ENCODE measurements at places on chromosomes 1 and 21.
A peak's percentile ranks its signal among the peaks of the same experiment; 100 is the strongest.

DNA sequence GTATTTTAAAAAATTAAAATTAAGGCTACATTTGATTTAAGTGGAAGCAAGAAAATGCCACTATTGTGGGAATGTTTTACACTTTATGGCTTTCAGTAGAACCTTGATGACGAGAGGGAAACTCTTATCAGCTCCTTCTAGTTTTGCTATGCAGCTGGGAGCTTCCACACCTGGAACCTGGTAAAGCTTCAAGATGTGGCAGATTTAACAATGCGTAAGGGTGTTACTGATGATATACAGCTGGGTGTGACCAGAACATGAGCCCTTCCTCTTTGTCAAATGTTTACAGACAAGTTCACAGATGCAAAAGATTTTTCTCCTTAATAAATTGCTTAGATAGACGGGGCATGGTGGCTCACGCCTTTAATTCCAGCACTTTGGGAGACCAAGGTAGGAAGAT, 20.3 kb downstream of the TTC13 start:
- DNase-seq = no peak

- DNase-seq = no peak
These were observed 33.4 kb downstream of the CENPF start for GRCh38 chr1:214636436-214636835.

DNA sequence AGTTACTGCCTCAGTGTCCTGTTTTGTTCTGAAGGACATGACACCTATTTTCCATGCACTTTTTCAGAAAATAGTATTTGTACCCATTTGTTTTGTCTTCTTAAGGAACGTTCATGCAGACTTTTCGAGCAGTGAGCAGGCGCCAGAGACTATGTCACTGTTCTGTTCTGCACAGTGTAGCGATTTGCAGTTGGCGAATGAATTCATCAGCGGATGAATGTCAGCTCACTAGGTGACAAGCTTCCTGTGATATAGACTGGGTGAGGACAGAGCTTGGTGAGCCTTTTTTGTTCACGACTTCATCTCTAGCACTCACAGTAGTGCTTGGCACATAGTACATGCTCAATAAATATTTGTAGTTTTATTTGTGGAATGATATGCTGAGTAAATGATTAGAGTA, 177.8 kb downstream of the NFIA start:
- DNase-seq = no peak

DNA sequence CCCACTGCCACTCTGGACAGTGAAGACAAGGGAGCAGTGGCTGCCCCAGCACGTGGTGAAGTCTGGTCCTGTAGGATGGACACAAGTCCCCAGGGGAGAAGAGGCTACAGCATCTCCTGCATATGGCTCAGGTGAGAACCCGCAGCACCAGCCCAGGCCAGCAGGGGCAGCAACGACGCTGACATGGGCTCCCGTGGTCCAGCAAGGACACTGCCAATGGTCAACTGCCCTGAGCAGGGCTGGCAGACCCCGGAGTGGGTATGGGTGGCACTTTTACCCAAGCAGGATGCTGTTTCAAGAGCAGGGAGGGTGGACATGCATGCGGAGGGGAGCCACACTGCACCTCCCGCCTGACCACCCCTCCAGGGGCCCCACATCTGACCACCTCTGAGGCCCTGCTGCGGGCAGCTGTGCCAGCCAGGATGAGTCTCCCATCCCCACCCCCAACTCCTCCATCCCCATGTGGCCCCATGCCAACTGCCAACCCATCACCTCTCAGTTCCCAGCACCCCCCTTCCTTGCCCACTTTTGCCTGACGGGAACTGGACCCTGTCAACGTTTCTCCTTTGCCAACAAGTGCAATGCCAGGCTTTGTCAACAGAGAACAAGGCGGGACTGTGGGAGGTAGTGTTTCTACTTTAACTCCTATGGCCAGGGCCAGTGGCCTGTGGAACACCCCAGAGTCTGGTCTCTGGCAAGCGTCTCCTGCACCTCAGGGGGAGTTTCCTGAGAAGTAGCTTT, 8.6 kb downstream of the MORN1 start:
- no peak for DNase-seq

DNA sequence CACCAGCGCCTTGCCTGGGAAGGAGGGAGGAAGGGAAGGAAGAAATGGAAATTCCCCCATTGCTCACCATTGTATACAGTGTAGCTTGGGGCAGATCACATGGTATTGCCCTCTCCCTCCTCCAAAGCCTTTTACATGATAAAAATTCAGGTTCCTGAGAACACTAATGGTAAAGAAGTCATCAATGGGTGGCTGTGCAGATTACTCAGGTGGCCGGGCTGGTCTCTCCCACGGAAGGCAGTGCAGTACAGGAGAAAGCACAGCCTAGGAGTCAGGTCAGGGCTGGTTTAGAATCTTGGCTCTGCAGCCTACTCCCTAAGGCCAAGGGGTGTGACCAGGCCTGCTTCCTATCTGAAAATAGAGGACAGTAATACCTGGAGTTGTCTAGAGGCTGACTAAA, 107.9 kb downstream of the SUSD4 start:
- no peak for DNase-seq

DNA sequence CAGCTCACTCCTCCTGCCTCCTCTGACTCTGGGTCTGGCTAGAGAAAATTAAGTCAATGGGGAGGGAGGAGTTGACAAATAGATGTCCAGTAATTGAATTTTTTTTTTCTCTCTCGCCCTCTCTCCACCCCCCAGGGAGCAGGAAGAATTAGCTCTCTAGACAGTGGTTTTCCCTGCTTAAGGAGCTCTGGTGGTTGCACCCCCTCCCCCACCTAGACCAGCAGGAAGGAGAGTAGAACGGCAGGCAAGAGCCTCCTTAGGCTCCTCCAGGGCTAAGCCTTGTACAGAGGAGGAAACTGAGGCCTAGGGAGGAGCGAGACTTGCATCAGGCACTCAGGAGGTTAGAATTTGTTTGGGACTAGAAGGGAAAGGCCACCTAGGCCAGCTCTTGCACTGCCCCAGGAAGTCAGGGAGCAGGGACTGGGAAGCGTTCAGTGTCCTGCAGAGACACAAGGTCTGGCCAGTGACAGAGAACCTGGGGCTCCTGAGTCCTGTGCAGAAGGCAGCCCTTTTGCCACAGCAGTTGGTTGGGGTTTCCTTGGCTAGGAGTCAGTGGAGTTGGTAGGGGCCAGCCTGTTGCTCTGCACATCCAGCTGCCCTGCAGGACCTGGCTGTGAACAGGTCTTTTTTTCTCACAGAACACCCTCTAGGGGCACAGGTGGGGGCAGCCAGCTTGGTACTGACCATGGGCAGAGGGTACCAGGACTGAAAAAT, 49.5 kb upstream of the ACOT11 start:
- DNase-seq = no peak

- DNase-seq = peak; percentile 51
These were observed 30.6 kb downstream of the FAF1 start for GRCh38 chr1:50929376-50929958.

DNA sequence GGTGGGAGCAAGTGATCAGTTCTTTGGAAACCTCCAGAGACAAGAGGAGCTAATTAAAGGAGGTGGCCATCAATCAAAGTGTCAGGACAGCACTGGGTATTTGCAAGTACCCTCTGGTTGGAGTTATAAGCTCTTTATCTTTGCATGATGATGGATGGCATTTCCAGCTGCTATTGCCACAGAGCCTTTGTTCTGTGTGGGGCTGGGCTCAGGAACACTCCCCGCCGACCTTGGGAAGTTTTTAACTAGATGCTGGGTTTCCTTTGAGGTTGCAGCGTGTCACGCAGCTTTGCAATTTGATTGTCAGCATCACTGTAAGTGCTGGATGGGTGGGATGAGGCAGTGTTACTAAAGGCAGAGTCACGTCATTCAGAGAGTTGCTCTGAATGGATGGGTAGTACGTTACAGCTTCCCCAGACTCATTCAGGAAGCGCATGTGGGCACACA, 68.9 kb downstream of the CNIH3 start:
- DNase-seq = no peak

DNA sequence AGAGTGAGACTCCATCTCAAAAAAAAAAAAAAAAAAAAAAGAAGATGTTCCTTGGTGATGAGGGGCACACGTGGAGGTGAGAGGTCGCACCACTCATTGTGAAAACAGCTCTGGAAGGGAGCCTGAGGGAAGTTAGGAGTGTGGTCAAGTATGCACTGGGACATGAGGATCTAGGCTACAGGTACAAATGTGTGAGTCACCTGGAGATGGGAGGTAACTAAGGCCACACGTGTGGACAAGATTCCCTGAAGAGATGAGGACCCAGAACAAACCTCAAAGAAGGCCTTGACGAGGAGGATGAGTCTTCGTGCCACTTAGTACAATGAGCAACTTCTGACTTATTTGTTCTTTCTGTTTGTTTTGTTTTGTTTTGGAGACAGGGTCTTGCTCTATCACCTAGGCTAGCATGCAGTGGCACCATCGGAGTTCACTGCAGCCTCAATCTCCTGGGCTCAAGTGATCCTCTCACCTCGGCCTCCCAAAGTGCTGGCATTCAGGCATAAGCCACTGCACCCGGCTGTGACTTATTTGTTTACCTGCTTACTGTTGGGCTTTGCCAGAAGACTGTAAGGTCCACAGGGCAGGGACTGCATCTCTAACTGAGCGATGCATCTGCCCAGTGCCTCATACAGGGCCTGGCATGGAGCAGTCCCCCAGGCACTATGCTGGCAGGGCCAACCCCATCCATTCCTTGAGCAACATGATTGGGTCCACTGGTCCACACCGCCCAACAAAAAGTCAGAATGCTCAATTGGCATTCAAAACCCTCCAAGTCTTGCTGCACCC, 6.4 kb downstream of the ASAP3 start:
- no peak for DNase-seq
